ENCODE measurements at places on chromosomes 1 and 21.

- DNase-seq, result no peak
Observed at GRCh38 chr1:207956986-207957385, 46.1 kb upstream of the CD34 start.

DNA sequence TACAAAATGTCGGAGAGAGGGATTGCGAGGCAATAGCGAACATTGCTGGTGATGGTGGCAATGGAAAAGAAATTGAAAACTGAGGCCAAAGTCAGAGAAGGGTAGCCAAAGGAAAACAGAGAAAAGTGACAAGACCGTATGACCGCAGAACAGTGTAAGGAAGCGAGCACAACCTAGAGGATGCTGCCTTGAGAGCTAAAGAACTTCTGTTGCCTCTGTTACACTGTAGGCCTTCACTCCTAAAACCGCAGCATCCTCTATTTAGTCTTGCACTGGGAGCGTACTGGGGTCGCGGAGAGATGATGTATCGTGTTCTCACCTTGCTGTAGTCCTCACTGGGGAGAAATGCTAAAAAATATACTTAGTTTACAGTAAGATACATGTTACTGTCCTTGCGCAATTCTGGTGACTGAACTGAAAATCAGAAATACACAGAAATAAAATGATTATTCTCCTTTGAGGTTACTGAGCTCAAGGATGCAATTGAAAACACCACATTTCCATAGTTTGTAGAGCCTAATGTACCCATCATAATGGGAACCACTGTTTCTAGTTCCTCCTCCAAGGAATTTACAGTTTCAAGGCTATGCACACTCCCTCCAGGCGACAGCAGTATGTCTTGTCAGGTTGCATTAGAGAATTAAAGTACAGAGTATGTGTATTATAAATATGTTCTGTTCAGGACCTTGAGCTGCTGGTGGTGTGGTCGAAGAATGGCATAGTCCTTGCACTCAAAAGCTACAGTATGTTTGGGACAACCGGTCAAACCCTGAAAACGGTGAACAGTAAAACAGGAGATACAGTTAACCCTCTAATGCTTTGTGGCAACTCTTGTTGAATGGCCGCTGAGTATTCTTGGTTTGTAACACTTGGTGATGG is 1.3 kb downstream of the NEK7 start:
- DNase-seq, result peak; percentile 53

GRCh38 chr1:221915764-221916163 is 173.9 kb upstream of the DUSP10 start:
- no peak for DNase-seq

GRCh38 chr1:1968767-1969504 is 34.6 kb downstream of the CFAP74 start:
- no peak for DNase-seq

- peak; percentile 81 for DNase-seq
Observed at GRCh38 chr1:214493126-214493796, 58.1 kb downstream of the PTPN14 start.

DNA sequence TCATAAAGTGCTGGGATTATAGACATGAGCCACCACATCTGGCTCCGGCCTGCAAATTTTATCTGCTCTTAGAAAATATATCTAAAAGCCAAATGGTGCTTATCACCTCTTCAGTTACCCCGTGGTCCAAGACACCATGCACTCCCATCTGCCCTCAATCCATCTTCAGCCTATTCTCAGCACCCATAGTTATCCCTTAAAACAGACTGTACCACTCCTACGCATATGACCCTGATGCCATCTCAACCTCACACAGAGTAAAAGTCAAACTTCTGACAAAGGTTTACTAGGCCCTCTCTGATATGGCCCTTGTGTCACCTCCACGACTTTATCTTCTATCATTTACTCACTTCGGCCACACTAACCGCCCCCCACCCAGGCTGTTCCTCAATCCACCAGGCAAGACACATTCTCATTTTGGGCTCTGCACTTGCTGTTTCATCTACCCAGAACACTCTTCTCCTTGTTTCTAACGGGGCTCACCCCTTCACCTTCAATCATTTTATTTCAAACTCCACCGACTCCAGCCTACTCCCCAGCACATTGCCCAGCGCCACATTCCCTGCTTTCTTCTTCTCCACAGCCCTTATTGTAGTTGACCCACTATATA is 33.0 kb downstream of the USP48 start:
- DNase-seq, result no peak

DNA sequence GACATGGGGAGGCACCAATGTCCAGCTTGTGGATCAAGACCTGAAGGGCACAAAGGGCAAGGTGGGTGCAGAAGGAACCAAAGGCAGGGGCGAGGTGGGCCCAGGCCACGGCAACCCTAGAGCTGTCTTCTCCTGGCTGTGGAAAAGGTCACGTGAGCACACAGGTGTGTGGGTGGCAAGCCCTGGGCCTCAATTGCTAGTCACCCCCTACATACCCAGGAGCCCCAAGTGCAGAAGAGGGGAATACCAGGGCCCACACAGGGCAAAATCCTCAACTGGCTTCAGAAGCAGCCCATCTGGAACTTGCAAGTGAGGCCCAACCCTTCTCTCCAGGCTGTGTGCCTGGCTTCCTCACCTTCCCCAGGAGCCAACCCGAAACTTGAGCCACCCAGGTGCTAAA is 25.6 kb downstream of the ZBTB17 start:
- DNase-seq, result no peak

DNA sequence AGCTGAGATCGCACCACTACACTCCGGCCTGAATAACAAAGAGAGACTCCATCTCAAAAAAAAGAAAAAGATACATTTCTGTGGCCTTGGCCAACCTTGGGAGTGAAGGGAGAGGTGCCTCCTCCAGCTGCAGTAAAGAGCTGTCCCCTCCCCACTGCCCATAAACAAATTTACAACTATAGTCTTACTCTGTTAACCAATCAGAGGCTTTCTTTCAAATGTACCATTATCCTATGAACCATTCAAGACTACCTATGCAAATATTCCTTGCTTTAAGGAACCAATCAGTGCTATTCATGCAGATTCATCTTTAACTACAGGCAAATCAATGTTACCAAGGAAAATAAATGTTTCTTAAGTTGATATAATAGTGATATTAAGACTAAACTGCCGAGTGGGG is 1.0 kb downstream of the CELA2B start:
- no peak for DNase-seq

GRCh38 chr1:33273961-33274371 is 17.7 kb downstream of the ZNF362 start:
- DNase-seq, result no peak

DNA sequence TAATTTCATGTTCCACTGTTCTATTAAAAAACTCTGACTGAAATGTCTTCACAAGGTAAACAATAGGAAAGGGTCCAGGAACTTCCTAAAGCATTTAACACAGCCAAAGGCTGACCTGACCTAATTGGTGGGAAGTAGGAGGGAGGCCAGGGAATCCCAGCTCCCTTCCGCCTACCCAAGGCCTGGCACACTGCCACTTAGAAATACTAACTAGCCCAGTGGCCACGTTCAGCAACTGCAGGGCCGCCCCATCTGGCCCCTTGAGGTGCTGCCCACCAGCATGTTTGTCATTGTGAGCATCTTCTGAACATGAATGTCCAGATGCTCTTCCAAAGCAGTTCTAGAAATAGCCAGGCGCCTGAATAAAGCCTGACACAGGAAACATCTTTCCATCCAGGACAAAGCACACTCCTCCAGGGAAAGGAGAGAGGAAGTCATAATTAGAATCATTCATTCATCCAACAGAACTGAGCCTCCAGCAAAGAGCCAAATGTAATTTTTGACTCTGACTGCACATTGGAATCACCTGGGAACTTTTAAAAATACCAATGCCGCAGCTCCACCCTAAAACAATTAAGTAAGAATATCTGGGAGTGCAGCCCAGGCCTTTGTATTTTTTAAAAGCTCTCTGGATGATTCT is 44.6 kb upstream of the BCL9 start:
- peak; percentile 56 for DNase-seq

DNA sequence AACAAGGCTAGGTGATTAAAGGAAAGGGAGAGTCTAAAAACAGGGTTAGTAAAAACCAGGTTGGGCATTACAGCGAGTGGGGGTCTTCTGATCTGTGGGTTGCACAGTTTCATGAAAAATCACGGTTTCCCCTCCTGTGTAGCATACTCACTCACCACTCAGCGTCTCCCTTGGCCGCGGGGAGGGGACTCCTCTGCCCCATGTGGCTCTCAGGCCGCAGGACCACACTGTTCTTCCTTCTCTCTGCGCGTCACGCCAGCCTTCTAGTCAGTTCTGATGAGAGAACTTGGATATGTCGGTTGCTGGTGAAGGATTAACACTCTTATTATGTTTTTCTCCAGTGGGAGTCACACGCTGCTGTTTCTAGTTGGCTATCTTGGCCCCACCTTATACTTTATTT is 254.6 kb upstream of the LRRC7 start:
- no peak for DNase-seq

- DNase-seq, result peak; percentile 66
Observed at GRCh38 chr1:214983126-214983869, 99.2 kb upstream of the KCNK2 start.

DNA sequence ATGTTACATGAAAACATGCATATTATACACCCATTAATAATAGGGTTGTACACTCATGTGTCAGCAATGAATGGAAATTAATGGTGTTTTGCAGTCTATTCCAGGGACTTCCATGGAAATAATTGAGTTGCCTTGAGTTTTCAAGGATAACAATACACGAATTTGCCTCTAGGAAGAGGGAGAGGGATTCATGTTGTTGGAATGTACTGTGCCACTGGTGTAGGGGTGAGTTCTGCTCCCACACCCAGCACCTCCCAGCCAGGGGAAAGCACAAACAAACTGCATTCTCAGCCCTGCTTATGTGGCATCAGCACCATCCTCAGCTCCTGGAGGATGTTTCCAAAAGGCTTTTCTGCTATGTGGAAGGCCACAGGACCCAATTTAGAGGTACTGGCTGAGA is 57.8 kb downstream of the BCAR3 start:
- peak; percentile 79 for DNase-seq

- no peak for DNase-seq
Observed at GRCh38 chr1:17564458-17565393, 25.2 kb downstream of the ARHGEF10L start.

DNA sequence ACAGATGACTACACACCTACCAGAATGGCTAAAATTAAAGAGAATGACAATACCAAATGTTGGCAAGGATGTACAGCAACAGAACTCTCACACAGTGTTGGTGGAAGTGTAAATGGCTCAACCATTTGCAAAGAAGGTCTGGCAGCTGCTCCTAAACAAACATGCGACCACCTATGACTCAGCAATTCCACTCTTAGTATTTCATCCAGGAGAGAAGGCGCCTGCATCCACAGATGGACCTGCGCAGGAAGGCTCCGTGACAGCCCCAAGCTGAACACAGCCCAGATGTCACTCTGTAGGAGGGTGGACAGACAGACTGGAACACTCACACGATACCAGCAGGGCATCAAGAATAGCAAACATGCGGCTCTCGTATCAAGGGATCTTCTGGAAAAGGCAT is 6.7 kb downstream of the PTTG1IP start:
- peak; percentile 76 for DNase-seq

- peak; percentile 26 for DNase-seq
Observed at GRCh38 chr1:197066719-197067456, at the start of gene F13B. Gene F13B (minus strand): TSS chr1:197067260. CDS start chr1:197067223, 37 bp downstream.

DNA sequence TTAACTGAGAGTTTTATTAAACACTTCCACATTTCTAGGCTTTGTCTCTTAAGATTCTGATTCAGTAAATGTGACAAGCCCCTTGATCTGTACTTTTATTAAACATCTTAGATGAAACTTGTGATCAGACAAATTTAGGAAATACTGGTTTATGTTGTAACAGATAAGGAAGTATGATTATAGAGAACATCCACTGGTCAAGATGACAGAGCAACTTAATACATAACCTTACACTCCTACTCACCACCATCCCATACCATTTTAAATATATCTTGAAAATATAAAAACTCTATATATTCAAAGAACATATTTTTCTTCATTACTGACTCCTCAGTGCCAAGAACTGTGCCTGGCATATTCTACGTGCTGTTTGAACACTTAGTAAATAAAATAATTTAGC is 217.5 kb downstream of the LRRC40 start:
- DNase-seq, result no peak

- DNase-seq, result peak; percentile 59
Observed at GRCh38 chr1:215567491-215568298, 591 bp downstream of the KCTD3 start.

GRCh38 chr1:210250665-210250997 is 18.0 kb downstream of the SERTAD4 start:
- no peak for DNase-seq

- DNase-seq, result no peak
Observed at GRCh38 chr1:158259117-158259516, 4.9 kb downstream of the CD1A start.

DNA sequence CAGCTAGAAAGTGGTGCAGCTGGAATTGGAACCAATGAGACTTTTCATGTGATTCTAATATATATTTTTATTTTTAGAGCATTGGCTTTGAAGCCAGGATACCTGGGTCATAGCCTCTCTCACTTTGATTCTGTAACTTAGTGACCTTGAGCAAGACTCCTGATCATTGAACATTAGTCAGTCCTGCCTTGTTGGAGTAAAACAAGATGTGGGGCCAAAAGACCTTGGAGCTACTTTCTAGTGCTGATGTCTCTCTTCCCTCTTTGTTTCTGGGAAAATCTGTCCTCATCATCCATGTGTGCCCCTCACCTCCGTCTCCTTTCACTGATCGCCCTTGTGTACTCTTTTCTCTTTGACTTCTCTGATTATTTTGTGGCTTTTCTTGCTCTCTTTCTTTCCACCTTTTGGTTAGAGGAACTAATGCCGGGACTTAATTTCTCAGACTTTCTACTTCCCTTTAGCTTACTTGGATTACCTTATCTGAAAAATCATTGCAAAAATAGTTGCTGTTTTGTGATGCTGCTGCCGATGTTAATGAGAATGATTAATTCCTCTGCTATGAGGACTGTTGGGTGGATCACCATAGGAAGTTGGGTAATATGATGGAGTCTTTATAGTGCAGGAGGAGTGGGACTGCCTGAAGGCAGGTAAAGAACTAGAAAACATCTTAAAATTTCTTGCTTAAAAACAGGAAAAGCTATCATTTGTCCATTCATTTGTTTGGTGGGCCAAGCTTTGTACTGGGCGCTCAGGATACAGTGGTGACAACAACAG is 72.0 kb downstream of the NOS1AP start:
- peak; percentile 62 for DNase-seq

- no peak for DNase-seq
Observed at GRCh38 chr1:154744352-154745035, 125.6 kb downstream of the KCNN3 start.

DNA sequence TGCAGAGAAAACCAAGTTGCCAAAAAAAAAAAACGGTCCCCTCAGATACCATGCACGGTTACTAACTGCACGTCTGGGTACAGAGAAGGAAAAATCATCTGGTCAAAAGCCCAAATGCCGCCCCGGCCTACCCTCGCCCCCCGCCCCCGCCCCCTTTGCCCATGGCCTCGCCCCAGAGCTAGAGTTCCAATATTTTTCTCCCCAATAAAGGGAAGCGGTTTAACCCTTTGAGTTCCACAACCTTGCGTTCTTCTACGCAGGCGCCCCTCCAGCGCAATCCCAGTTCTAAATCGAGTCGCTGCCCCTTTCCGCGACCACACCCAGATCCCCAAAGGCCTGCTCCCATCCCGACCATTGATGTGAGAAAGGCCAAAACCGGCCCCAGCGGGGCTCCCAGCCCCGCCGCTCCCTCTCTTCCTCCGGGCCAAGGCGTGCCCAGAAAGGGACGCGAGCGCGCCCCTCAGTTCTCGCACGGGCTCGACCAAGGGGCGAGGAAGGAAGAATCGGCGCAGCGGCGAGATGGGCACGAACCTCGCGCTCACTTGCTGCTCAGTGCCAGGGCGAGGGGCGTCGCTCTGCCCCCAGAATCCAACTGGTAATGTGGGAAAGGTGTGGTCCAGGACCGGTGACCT is 797 bp downstream of the WDR47 start:
- DNase-seq, result peak; percentile 13

Data from fibroblast of mammary gland (primary cell).